ENCODE measurements at places on chromosomes 3 and 15. TPM values are rescaled to one million over a fixed set of nuclear protein-coding genes. Genes with fewer than 3 reads are reported as not detected.

The CNTN3 gene
- not detected for total RNA-seq

GRCh38 chr3:71241981-71242560 is 341.5 kb downstream of the FOXP1 start:
- H3K27me3 ChIP-seq, result no peaks in the 10 kb centered on the region
- H3K4me3 ChIP-seq, result no peak overlapping the region
- H3K36me3 ChIP-seq, result peaks cover 18% of the 10 kb centered on the region
- no peak for DNase-seq

The SAMD7 gene
- not detected for total RNA-seq

The NRROS gene
- 26.5 TPM for total RNA-seq

The GPR27 gene
- total RNA-seq, result 0.47 TPM

The CFAP44 gene
- 3.6 TPM for total RNA-seq

The NRG4 gene
- not detected for total RNA-seq

The MRPL47 gene
- 62.4 TPM for total RNA-seq

The SRGAP3 gene
- total RNA-seq, result 2.5 TPM

The SNX22 gene
- total RNA-seq, result 1.6 TPM

GRCh38 chr15:25611603-25612002 is 172.8 kb upstream of the UBE3A start:
- H3K4me1 ChIP-seq, result no peaks in the 10 kb centered on the region
- DNase-seq, result no peak
- H3K27ac ChIP-seq, result no peak overlapping the region
- no peaks in the 10 kb centered on the region for H3K36me3 ChIP-seq
- H3K27me3 ChIP-seq, result no peaks in the 10 kb centered on the region

The BNC1 gene
- not detected for total RNA-seq

The C2CD4A gene
- total RNA-seq, result 0.67 TPM

The FETUB gene
- not detected for total RNA-seq

DNA sequence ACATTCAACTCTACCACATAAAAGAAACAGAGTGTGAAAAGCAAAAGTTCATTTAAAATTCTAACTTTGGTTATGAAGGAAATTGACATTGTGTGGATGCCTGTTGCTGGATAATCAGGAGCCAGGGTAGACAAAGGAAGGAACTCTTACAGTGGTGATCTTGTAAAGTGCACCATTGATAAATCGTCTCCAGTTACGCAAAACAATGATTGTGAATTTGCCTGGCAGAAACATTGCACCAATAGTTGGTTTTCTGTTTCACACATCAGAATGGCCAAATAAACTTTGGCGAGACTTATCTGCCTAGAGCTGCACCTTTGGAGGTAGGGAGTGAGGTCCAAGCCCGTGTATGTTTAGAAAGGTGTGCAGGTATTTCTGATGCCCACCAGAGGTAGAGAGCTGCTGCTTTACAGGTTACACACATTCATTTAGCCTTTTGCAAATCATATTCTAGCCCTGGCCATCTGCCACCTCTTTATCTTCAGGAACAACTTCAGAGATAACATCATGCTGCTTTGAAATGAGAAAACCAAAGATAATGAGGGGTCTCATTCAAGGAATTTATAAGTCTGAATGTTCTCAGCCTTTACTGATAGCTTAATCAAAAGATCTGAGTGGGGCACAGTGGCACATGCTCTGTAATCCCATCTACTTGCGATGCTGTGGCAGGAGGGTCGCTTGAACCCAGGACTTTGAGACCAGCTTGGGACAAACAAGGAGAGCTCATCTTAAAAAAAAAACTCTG is 47.4 kb upstream of the P3H2 start:
- no peak for DNase-seq
- peaks cover 1% of the 10 kb centered on the region for H3K27me3 ChIP-seq
- no peak overlapping the region for H3K27ac ChIP-seq

DNA sequence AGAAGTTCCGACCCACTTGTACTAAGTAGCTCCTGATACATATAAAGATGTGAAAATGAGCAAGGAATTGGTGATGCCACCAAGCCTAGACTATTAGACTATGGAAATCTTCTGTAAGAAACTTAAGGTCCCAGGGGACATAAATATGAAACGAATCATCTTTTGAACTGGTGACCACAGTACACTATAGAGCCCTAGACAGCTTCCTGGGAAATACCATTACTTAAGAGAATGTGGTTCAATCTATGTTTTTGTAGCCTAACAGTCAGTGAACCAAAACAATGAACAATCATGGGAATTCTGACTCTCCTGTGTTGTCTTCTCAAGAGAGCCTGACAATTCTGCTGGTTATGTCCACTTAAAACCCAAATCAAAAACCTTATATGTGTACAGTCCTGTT is 191.6 kb downstream of the GREM1 start:
- no peaks in the 10 kb centered on the region for H3K4me1 ChIP-seq
- H3K36me3 ChIP-seq, result no peaks in the 10 kb centered on the region
- H3K27ac ChIP-seq, result no peak overlapping the region
- no peak for DNase-seq
- H3K4me3 ChIP-seq, result no peak overlapping the region
- H3K27me3 ChIP-seq, result peaks cover 1% of the 10 kb centered on the region

GRCh38 chr3:188469228-188469885 is 315.4 kb downstream of the LPP start:
- H3K27me3 ChIP-seq, result no peaks in the 10 kb centered on the region
- no peaks in the 10 kb centered on the region for H3K4me1 ChIP-seq
- peaks cover 11% of the 10 kb centered on the region for H3K36me3 ChIP-seq
- no peak overlapping the region for H3K4me3 ChIP-seq
- no peak for DNase-seq

- no peaks in the 10 kb centered on the region for H3K27me3 ChIP-seq
- no peak for DNase-seq
- H3K4me3 ChIP-seq, result no peak overlapping the region
- H3K4me1 ChIP-seq, result peaks cover 10% of the 10 kb centered on the region
- no peaks in the 10 kb centered on the region for H3K36me3 ChIP-seq
- H3K27ac ChIP-seq, result no peak overlapping the region
Observed at GRCh38 chr3:111904376-111905241, 45.5 kb downstream of the PHLDB2 start.

The RETNLB gene
- not detected for total RNA-seq

The RTP1 gene
- not detected for total RNA-seq

The CCR5 gene
- total RNA-seq, result 1.7 TPM

The SERPINI1 gene
- 1.0 TPM for total RNA-seq

DNA sequence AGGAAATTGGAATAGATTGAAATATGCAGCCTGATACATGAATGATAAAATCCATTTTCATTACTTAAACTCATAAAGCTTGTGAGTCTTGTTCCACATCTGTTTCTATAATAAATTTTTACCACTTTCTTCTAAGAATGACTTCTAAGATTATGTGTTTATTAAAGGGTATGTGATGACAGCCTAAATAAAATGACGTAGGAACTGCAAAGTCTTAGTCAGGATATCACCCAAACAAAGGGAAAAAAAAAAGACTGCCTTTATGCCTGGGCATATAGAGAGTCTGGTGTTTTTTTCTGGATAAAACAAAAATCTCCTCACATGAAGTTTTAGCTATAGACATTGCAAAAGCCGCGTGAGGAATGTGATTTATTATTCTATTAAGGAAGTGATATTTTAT is 844.0 kb downstream of the DIPK2A start:
- no peak for DNase-seq
- no peaks in the 10 kb centered on the region for H3K27me3 ChIP-seq
- no peak overlapping the region for H3K4me3 ChIP-seq
- no peaks in the 10 kb centered on the region for H3K36me3 ChIP-seq
- no peaks in the 10 kb centered on the region for H3K4me1 ChIP-seq

DNA sequence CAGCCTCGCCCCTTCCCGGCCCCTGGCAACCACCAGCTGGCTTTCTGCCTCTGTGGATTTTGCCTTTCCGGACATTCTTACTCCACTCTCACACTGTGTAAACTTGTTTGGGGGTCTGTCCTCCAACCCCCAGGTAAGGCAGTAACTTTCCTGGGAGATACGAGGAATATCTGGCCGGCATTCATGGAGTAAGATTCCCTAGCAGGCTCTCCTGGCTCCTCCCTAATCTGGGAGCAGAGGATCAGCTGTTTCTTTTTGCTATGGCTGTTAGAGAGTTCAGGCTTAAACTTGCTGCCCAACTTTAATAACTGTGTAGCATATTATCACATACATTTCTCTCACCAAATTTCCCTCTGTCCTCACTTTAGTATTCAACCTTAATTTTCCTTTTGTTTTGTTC is 64.3 kb downstream of the IGF2BP2 start:
- H3K4me1 ChIP-seq, result no peaks in the 10 kb centered on the region
- H3K36me3 ChIP-seq, result no peaks in the 10 kb centered on the region
- no peak overlapping the region for H3K27ac ChIP-seq
- DNase-seq, result no peak
- H3K4me3 ChIP-seq, result no peak overlapping the region

GRCh38 chr3:195042743-195043606 is 228.0 kb downstream of the XXYLT1 start:
- peaks cover 2% of the 10 kb centered on the region for H3K27me3 ChIP-seq
- no peak overlapping the region for H3K27ac ChIP-seq
- H3K4me1 ChIP-seq, result no peaks in the 10 kb centered on the region
- DNase-seq, result no peak

The FANCD2OS gene
- not detected for total RNA-seq

GRCh38 chr15:51801391-51801835 is 28.0 kb upstream of the TMOD3 start:
- peak; percentile 23 for DNase-seq
- H3K27ac ChIP-seq, result no peak overlapping the region
- peaks cover 5% of the 10 kb centered on the region for H3K36me3 ChIP-seq
- H3K4me1 ChIP-seq, result no peaks in the 10 kb centered on the region

DNA sequence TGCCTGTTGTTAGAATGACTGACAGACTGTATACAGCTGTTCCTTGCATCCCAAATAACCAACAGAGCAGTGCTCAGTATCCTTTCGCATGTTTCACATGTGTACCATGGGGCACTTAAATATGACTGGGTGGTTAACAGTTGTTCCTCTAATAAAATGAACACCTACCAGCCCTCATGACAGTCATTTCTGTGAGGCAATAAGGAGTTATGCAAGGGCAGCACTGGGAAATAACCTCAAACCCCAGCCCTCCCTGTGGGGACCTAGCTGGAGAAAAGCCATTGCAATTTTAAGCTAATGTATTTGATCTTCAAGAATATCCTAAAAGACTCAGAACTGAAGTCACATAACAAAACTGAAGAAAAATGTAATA is 7.3 kb downstream of the RFT1 start:
- H3K27me3 ChIP-seq, result no peaks in the 10 kb centered on the region
- no peak overlapping the region for H3K4me3 ChIP-seq
- peaks cover 3% of the 10 kb centered on the region for H3K4me1 ChIP-seq
- peaks cover 42% of the 10 kb centered on the region for H3K36me3 ChIP-seq

GRCh38 chr3:152172460-152172859 is 96.3 kb upstream of the MBNL1 start:
- H3K27me3 ChIP-seq, result no peaks in the 10 kb centered on the region
- H3K4me3 ChIP-seq, result no peak overlapping the region
- H3K27ac ChIP-seq, result no peak overlapping the region
- DNase-seq, result no peak
- H3K36me3 ChIP-seq, result no peaks in the 10 kb centered on the region

DNA sequence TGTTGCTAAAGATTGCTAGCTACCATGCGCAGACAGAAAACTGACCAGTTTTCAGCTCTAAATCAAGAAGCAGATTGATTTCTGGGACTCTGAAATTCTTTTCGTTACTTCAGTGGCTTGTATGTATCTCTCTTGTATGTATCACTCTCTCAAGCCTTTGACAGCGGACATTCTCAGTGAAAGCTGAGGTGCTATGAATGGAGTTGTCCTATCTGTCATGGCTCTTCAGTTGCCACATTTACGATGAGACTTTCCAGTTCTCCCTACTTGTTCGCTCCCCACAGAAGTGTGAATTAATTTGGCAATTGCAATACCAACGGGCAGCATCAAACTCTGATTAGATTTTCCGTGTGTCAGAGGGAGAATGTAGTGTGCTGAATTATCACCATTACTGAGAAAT is 432.4 kb downstream of the GRM7 start:
- no peaks in the 10 kb centered on the region for H3K27me3 ChIP-seq
- no peaks in the 10 kb centered on the region for H3K36me3 ChIP-seq
- no peaks in the 10 kb centered on the region for H3K4me1 ChIP-seq
- no peak overlapping the region for H3K27ac ChIP-seq
- no peak overlapping the region for H3K4me3 ChIP-seq

DNA sequence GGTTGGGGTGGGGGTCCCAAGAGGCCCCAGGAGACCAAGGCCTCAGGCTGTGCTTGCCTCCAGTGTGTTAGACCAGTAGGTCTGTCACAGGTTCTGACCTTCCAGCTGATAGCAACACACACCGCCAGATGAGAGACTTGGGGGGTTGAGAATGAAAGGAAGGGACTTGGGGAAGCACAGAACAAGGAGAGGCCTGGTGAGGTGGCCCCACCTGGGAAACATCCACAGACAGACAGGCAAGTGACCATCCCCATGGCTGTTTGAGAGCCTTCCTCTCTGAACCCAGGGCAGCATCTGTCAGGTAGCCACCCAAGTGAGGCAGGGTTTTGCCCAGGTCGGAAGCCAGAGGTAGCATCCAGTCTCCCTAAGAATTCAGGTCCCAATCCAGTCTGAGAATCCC is 35.0 kb upstream of the VPS8 start:
- H3K4me1 ChIP-seq, result no peaks in the 10 kb centered on the region
- no peak overlapping the region for H3K4me3 ChIP-seq
- no peak overlapping the region for H3K27ac ChIP-seq
- H3K27me3 ChIP-seq, result peaks cover 15% of the 10 kb centered on the region

GRCh38 chr15:50232791-50233190 is 32.7 kb downstream of the HDC start:
- H3K27ac ChIP-seq, result no peak overlapping the region
- no peak for DNase-seq
- no peaks in the 10 kb centered on the region for H3K4me1 ChIP-seq
- peaks cover 4% of the 10 kb centered on the region for H3K36me3 ChIP-seq
- no peak overlapping the region for H3K4me3 ChIP-seq

The SLC30A4 gene
- total RNA-seq, result 2.0 TPM

The AADACL2 gene
- not detected for total RNA-seq

- H3K27ac ChIP-seq, result no peak overlapping the region
- no peak overlapping the region for H3K4me3 ChIP-seq
- H3K27me3 ChIP-seq, result peaks cover 2% of the 10 kb centered on the region
- no peak for DNase-seq
- no peaks in the 10 kb centered on the region for H3K4me1 ChIP-seq
- no peaks in the 10 kb centered on the region for H3K36me3 ChIP-seq
Observed at GRCh38 chr3:102530415-102531181, 95.8 kb downstream of the ZPLD1 start.

GRCh38 chr15:30870681-30871080 is 33.0 kb upstream of the FAN1 start:
- no peaks in the 10 kb centered on the region for H3K27me3 ChIP-seq
- no peaks in the 10 kb centered on the region for H3K36me3 ChIP-seq
- DNase-seq, result no peak
- no peak overlapping the region for H3K27ac ChIP-seq
- no peak overlapping the region for H3K4me3 ChIP-seq
- peaks cover 7% of the 10 kb centered on the region for H3K4me1 ChIP-seq

DNA sequence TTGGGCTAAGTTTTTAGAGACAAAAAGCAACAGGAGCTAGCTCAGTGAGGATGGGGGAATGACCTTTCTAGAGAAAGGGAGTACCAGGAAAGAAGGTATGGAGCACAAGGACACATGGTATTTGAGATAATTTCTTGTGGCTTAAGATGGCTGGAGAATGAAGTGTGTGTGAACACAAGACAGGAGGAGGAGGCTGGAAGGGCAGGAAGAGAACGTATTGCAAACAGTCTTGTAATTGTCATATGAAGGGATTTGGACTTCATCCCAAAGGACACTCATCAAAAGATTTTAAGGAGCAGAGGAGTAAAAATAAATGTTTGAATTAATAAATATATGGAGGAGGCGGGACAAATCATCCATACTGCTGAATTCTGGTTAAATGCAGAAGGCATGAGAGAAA is 268.6 kb upstream of the NR2E3 start:
- H3K36me3 ChIP-seq, result no peaks in the 10 kb centered on the region
- no peak overlapping the region for H3K4me3 ChIP-seq
- no peak overlapping the region for H3K27ac ChIP-seq
- H3K4me1 ChIP-seq, result no peaks in the 10 kb centered on the region
- DNase-seq, result no peak
